ENCODE measurements at places on chromosomes 4 and X.

GRCh38 chr4:165124488-165124887 is 11.8 kb upstream of the TMEM192 start:
- no peaks in the 10 kb centered on the region for H3K4me1 ChIP-seq
- no peaks in the 10 kb centered on the region for H3K36me3 ChIP-seq
- H3K27me3 ChIP-seq: peaks cover 3% of the 10 kb centered on the region
- no peak for DNase-seq
- no peak overlapping the region for H3K4me3 ChIP-seq

DNA sequence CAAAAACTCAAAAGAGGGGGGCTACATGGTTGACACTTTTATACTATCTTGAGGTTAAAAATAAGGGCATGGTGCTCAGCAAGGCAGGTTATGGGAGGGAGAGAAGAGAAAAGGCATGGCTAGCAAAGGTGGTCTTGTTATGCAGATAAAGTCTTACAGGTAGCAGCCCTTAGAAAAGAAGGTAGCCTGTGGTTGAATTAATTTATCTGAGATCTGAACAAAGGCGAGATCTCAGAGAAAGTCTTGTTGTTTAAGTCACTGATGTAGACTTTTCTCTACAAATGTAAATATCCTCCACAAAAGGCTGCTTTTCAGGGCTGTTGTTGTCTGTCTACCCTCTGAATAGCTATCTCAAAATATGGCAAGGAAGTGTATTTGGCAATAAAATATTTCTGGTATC is 1250.4 kb downstream of the PCDH18 start:
- no peaks in the 10 kb centered on the region for H3K36me3 ChIP-seq
- H3K27ac ChIP-seq: no peak overlapping the region
- H3K4me3 ChIP-seq: no peak overlapping the region
- H3K27me3 ChIP-seq: no peaks in the 10 kb centered on the region
- H3K4me1 ChIP-seq: no peaks in the 10 kb centered on the region

- H3K36me3 ChIP-seq: no peaks in the 10 kb centered on the region
- DNase-seq: no peak
- H3K4me3 ChIP-seq: no peak overlapping the region
- H3K27me3 ChIP-seq: no peaks in the 10 kb centered on the region
Observed at GRCh38 chr4:74475946-74476345, 31.0 kb downstream of the AREG start.

- peak; percentile 23 for DNase-seq
- H3K27me3 ChIP-seq: no peaks in the 10 kb centered on the region
- no peaks in the 10 kb centered on the region for H3K4me1 ChIP-seq
- no peaks in the 10 kb centered on the region for H3K36me3 ChIP-seq
Observed at GRCh38 chr4:104901438-104901837, 245.2 kb upstream of the TET2 start.

DNA sequence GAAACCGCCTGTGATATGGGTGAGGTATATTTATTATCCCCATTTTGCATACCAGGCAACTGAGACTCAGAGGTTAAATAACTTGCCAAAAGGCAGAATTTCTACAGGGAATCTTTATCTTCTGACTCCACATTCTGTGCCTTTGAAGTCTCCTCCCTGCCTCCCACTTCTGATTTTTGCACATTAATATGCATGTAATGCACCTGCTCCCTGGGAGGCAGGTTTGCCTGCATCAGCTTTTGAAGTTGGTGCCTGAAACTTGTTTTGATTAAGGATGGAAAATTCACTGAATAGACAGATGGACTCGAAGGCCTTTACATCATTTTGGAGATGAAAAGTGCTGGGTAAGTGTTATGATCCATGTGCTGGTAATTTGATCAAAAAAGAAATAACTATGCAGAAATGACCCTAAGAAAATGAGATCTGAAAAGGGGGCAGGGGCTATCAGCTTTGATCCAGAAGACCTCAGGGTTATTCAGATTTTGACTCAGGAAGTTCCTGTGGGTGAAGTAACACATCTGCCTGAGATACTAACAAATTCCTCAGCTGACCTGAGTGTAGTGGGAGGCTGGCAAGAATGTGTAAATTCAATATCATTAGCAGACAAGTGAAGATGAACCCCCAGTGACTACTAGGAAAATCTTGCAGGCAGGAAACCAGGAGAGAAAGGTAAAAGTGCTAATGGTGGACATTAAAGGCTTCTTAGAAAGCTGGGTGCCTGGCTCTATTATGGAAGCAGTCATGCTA is 167.5 kb upstream of the BOD1L1 start:
- H3K27me3 ChIP-seq: no peaks in the 10 kb centered on the region
- no peaks in the 10 kb centered on the region for H3K36me3 ChIP-seq
- H3K4me3 ChIP-seq: no peak overlapping the region
- no peaks in the 10 kb centered on the region for H3K4me1 ChIP-seq

DNA sequence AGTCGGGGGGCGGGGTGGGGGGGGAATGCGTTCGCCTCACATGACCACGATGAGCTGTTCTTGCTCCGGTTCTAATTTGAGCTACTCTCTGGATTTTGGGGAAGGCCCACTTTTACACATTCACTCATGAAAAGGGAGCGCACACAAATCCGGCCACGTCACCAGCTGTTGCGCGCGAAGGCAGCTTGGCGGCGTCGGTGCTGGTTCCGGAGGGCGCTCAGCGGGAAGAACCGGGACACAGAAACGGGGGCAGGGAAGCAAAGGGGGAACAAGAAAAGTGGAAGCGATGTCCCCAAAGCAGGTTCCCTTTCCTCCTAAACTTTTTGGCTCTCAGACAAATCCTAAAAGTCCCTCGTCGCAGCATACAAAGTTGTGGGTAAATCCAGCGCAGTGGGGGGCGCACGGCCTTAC is 605 bp downstream of the ANXA5 start:
- H3K27ac ChIP-seq: peak overlapping the region; percentile 100
- no peaks in the 10 kb centered on the region for H3K36me3 ChIP-seq
- no peaks in the 10 kb centered on the region for H3K4me1 ChIP-seq
- peak; percentile 87 for DNase-seq

DNA sequence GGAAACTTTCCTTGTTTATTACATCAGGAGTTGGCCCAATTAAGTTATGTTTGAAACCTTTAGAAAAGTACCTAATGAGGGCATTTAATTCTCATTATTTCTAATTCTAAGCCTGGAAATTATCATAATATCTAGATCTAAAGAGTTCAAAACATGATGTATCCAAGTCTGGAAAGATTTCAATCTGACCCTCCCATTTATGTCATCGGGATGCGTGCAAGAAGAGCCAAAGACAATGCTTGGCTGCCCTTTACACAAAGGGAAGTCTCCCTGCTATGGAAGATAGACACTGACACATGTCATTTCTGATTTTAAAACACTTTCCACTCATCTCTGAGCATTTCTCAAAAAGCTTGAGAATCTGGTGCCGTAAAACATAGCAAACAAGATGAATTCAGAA is 222.4 kb downstream of the ANTXR2 start:
- H3K4me1 ChIP-seq: no peaks in the 10 kb centered on the region
- no peaks in the 10 kb centered on the region for H3K27me3 ChIP-seq
- H3K27ac ChIP-seq: no peak overlapping the region

DNA sequence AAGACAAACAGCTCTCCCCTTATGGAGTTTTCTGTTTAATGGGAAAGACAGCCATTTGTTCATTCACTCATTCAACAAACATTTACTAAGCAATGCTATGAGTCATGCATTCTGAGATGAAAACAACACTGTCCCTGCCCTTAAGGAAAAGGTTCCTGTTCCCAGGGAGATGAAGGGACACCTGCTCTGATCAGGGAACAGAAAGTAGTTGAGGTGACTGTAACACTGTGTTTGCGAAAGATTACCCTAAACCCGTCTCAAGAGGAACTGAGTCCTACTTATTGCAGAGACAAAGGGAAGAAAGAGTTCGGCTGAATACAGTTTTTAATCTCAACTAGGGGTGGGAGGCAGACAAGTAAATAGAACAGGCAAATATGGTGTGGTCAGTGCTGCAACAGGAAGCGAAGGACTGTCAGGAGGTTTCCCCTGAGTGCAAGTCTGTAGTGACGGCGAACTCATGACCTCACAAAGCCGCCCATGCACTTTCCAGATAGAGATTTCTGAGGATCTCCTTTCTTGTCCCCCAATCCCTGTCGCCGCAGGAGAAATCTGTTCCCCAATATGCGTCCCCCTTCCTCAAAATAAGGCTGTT is 712 bp downstream of the STX18 start:
- H3K4me3 ChIP-seq: peak overlapping the region; percentile 84
- no peaks in the 10 kb centered on the region for H3K36me3 ChIP-seq
- H3K4me1 ChIP-seq: peaks cover 2% of the 10 kb centered on the region
- H3K27ac ChIP-seq: peak overlapping the region; percentile 97
- no peaks in the 10 kb centered on the region for H3K27me3 ChIP-seq

GRCh38 chr4:138475116-138475515 is 233.0 kb upstream of the SLC7A11 start:
- no peak overlapping the region for H3K27ac ChIP-seq
- no peaks in the 10 kb centered on the region for H3K4me1 ChIP-seq
- H3K27me3 ChIP-seq: no peaks in the 10 kb centered on the region

DNA sequence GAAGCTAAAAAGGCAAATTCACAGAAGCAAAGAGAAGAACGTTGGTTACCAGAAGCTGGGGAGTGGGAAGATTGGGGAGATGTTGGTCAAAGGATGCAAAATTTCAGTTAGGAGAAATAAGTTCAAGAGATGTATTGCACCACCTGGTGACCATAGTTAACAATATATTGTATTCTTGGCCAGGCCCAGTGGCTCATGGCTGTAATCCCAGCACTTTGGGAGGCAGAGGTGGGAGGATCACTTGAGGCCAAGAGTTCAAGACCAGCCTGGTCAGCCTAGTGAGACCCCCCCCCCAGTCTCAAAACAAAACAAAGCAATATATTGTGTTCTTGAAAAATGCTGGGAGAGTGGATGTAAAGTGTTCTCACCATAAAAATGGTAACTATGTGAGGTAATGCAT is 67.9 kb downstream of the TAB3 start:
- no peaks in the 10 kb centered on the region for H3K27me3 ChIP-seq
- no peak overlapping the region for H3K4me3 ChIP-seq
- no peak for DNase-seq
- no peaks in the 10 kb centered on the region for H3K4me1 ChIP-seq
- no peak overlapping the region for H3K27ac ChIP-seq

- no peak overlapping the region for H3K27ac ChIP-seq
- no peak overlapping the region for H3K4me3 ChIP-seq
- H3K36me3 ChIP-seq: no peaks in the 10 kb centered on the region
- no peaks in the 10 kb centered on the region for H3K4me1 ChIP-seq
Observed at GRCh38 chr4:42806303-42806835, 86.1 kb upstream of the GRXCR1 start.

DNA sequence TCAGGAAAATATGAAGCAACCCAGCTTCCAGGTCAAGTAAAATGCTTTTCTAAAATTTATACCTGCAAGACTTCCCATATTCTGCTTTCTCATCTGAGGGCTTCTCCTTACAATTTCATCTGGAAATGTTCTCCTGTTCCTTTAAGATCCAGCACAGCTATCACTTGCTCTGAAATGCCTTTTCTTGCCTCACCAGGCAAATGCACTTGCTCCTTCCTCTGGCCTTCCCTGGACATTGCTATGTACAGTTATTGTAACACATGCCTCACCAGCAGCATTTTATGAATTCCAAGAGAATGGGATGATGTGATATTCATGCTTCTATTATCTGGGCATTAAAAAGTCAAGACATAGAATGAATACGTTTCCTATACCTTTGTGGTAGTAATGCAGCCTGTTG is 842.1 kb upstream of the INTU start:
- peak; percentile 18 for DNase-seq
- H3K36me3 ChIP-seq: no peaks in the 10 kb centered on the region
- H3K27ac ChIP-seq: no peak overlapping the region
- no peak overlapping the region for H3K4me3 ChIP-seq
- H3K4me1 ChIP-seq: no peaks in the 10 kb centered on the region

GRCh38 chr4:75637176-75637575 is 6.8 kb upstream of the CDKL2 start:
- no peaks in the 10 kb centered on the region for H3K27me3 ChIP-seq
- H3K4me3 ChIP-seq: no peak overlapping the region
- peaks cover 2% of the 10 kb centered on the region for H3K4me1 ChIP-seq
- peak; percentile 24 for DNase-seq
- no peak overlapping the region for H3K27ac ChIP-seq

GRCh38 chr4:26821031-26821430 is 39.6 kb upstream of the STIM2 start:
- no peaks in the 10 kb centered on the region for H3K4me1 ChIP-seq
- DNase-seq: no peak
- H3K27me3 ChIP-seq: no peaks in the 10 kb centered on the region

DNA sequence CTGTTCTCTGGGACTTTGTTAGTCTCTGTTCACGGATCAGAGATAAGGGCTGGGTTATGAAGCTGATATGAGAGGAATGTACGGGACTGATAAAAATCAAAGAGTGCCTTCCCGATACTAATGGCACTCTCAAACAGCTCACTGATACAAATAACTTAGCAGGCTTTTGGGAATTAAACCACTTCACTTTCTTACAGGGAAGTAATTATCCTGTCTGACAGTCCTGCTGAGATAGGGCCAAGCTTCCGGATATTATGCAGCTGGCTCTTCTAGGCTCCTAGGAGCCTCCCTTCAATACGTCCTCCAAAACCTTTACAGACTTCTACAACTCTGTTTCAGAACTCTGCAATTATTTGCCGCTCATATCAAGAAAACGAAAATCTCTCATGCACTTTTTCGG is 418.0 kb downstream of the NLGN4X start:
- H3K4me3 ChIP-seq: no peak overlapping the region
- H3K4me1 ChIP-seq: no peaks in the 10 kb centered on the region
- H3K27me3 ChIP-seq: no peaks in the 10 kb centered on the region
- H3K36me3 ChIP-seq: no peaks in the 10 kb centered on the region

GRCh38 chr4:25925486-25926201 is 11.6 kb downstream of the SMIM20 start:
- H3K27me3 ChIP-seq: no peaks in the 10 kb centered on the region
- no peak overlapping the region for H3K27ac ChIP-seq
- no peaks in the 10 kb centered on the region for H3K36me3 ChIP-seq

DNA sequence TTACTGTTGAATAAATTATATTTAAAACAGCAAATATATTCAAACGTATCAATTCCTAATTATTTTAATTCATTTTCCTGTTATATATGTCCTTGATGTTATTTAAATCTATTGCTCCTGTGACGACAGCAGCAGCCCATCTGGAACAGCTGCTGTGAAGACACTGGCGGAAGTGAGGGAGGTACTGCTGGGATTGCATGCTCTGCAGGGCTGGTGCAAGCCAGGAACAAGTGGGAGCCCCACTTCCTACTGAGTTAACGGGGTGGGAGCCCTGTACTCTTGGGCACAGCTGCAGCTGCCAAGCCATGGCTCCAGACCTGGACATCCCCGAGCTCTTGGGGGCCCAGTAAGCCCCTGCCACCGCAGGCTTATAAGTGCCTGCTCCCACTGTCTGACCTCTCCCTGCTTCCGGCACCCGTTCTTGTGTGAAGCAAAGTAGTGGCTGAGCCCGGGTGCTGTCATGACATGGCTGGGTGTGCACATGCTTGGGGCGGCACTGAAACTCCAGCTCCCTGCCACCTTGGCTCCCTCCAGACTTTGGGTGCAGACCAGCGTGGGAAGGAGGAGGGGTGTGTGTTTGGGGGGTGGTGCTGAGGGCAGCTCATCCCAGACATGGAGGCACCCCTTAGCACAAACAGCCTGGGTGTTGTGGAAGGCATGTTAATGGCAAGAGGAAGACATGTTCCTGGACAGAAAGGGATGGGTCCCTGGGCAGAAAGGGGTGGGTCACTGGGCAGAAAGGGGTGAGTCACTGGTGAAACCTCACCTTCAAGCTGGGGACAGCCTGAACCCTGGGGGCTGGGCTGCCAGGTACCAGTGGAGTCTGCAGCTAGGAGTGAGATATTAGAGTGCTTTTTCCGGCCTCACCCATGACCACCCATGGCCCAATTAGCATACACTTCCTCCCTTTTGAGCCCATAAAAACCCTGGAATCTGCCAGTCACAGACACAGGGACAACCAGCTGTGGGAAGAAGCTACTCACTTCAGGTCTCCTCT is 1981.3 kb upstream of the IGFBP7 start:
- no peak overlapping the region for H3K4me3 ChIP-seq
- no peaks in the 10 kb centered on the region for H3K27me3 ChIP-seq
- no peaks in the 10 kb centered on the region for H3K4me1 ChIP-seq
